ENCODE measurements at places on chromosomes 6 and 20.
A peak's percentile ranks its signal among the peaks of the same experiment; 100 is the strongest.

- no peak for DNase-seq
Measured at GRCh38 chr6:161079566-161080262, 88.1 kb downstream of the MAP3K4 start.

DNA sequence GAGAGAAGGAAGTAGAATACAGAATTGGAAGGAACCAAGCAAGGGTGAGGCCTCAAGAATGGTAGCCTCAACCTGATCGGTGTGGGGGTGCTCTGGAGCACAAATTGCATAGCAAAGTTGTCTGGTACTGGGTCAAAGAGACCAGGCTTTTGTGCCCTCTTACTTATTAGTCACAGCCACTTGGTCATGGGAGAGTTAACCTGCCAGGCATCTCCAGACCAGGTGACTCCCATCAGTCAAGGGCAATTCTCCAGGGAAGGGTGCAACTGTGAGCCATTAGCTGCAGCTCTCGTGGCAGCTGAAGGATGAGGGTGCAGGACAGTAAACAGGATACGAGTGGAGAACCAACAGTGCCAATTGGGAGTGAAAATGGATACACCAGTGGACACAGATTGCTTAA, 47.7 kb upstream of the PLCB4 start:
- DNase-seq = no peak

DNA sequence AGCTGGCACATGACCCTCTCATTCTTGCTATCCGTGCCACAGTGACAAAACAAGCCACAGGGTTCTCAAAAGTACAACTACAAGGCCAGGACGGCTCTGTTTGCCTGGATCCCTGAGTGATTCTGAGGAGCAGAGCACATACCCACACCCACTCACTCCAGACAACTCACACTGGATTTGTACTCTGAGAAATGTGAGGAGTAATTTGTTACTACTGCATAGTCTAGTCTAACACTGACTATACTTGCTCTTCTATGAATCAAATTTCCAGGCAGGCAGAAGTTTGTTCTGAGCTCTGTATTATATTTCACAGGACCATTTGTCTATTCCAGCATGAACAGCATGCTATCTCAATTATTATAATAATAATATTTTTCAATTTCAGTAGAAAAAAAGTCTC, 26.7 kb upstream of the SPTLC3 start:
- no peak for DNase-seq

GRCh38 chr20:3102575-3103368, 18.2 kb upstream of the AVP start:
- DNase-seq = no peak

DNA sequence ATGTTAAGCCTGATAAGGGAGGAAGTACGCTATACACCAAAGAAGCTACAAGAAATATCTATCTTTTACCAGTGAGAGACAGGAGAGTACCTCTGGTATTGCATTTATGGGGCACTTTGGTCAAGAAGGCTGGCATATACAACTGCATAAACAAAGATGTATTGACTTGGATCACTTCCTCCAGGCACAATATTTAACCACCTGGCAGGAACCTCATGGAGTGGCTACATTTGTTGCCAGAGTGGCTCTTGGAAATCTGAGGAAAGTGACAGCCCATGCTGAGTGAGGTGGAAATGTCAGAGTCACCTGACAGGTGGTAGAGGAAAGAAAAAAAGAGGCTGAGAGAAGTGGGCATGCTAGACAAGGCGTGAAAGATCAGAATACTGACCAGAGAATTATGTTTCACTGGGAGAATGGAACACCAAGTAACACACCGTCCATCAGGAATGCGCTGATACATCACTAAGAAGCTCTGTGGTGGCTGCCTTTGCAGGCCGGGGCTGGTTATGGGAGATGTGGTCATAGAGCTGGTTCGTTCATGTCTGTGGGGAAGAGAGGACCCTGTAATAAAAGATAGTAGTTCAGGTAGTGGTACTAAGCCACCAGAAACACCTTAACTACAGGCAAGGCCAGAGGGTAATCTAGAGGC, 61.4 kb upstream of the UFL1 start:
- DNase-seq = no peak

- no peak for DNase-seq
Measured at GRCh38 chr6:84728602-84729001, 35.8 kb downstream of the TBX18 start.

- no peak for DNase-seq
Measured at GRCh38 chr20:19765266-19765665, 7.2 kb downstream of the RIN2 start.

DNA sequence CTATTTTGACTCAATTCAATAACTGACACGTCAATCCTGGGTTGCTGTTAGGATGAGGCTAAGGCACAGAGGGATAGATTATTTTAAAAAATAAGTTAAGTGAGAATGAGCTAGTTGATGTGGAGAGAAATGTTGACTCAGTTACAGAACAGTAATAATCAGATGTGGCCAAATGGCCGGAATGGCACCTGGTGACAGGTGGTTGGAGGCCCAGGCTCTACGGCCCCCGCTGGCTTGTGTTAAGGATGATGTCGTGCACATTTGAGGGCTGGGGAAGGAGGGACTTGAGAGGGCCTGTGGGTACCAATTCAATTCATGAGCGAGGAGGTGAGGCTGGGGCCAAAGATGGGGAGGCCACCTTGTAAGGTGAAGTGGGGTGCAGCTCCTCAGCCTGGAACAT, 31.7 kb downstream of the APCDD1L start:
- no peak for DNase-seq

GRCh38 chr6:22826961-22827360, 257.6 kb downstream of the HDGFL1 start:
- no peak for DNase-seq

- DNase-seq = no peak
Measured at GRCh38 chr20:34891166-34892062, 15.0 kb downstream of the ACSS2 start.

DNA sequence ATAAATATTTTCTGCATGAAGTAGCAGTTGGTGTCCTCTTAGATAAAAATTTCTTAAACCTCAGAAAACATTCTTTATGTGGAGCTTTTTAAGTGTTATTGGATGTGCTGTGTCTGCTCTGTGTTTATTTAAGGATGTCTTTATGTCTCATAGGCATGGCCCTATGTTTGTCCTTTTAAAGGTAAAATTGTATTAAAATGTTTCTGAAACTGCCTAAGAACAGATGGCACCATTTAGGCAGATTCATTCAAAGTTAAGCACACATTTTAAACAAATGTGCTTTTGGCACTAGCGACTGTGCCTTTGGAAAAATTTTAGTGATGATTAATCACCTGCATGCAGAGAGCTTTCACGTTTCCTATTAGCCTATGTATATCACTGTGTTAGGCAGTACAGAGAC, 125.2 kb downstream of the KIF6 start:
- DNase-seq = no peak

DNA sequence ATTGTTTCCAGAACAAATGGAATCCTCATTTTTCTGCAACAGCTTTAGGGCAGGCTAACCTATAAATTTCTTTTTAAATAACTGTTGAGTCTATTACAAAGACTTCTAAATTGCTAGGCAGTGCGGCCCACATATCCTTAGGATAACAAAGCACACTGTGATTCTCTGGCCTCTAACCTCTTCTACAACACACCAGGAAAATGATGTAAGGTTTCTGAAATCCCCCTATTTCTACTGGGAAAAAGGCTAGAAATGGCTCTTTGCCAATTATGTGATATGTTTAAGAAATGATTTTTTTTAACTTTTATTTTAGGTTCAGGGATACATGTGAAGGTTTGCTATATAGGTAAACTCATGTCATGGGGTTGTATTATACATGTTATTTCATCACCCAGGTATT, 17.3 kb upstream of the NT5E start:
- DNase-seq = no peak

- DNase-seq = no peak
Measured at GRCh38 chr6:136696238-136696637, 96.0 kb downstream of the MAP3K5 start.

DNA sequence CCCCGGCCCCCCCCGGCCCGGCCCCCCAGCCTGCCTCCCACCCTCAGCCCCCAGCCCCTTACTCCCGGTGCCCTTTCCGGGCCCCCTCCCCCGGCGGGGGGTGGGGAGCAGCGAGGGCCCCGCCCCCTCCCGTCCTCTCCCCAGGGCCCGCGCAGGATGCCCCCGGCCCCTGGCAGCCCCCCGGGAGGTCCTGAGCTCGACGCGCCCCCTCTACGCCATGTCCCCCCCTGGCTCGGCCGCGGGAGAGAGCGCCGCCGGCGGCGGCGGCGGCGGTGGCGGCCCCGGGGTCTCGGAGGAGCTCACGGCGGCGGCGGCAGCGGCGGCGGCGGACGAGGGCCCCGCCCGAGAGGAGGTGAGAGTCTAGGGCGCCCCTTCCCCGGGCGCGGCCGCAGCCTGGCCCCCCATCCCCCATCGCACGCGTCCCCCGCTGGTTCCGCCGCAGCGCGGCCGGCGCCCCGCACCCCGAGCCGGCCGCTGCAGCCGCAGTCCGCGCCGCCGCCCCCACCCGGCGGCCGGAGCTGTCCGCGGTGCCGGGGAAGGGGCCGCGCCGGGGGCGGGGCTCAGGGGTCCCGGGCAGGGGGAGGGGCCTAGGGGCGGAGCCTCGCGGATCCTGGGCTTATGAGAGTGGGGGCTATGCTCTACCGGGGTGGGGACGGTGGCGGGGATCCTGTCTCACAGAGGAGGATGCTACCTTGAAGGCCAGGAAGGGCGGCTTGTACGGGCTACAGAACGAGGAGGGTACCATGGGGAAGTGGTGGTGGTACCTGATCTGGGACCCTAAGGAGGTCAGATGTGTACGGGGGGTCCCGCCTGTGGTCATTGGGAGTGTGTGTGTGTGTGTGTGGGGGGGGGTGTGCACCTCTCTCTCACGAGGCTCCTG, 516 bp downstream of the TMEM151B start:
- DNase-seq = no peak

DNA sequence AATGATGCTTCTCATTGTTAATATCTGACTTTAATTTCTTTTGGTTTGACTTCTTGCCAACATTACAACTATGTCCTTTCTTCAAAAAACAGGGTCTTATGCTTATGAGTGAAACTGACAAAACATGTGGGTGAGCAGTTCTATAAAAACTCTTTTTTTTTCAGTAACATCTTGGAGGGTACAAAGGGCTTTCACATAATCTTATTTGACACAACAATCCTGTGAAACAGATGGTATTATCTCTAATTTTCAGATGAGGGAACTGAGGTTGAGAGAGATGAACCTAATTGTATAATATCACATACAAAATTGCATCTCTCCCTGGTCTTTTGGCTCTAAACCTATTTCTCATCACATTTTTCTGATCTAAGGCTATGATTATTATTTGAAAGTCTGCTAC, 38.3 kb downstream of the MAPK14 start:
- no peak for DNase-seq

DNA sequence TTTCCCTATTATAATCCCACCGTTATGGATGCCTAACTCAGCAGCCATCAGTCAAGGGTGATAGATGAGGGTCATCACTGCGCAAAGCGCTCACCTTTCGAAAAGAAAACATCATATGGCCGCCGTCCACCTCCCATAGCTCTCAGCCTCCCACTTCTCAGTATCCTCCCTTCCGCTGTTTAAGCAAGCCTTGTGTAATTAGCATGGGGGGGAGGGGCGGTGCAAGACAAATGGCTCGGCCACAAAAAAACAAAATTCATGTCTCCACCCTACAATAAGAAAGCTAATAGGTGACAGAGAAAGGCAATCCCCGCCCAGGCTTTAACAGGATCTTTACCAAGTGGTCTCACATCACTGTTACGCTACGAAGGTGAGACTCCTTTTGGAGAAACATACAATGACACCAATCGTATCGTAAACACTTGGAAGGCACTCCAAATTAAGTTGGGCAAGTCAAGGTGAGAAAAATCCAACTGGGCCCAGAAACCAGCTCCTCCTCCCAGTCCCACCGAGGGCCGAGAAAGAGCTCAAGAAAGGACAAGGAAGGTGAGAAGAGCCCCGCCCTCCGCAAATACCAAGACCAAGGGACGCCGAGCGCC, 645 bp downstream of the DDX39B start:
- DNase-seq = peak; percentile 46

- no peak for DNase-seq
Measured at GRCh38 chr6:64034910-64035655, 399.5 kb downstream of the PHF3 start.

GRCh38 chr20:1868856-1869255, 26.4 kb upstream of the SIRPA start:
- no peak for DNase-seq

DNA sequence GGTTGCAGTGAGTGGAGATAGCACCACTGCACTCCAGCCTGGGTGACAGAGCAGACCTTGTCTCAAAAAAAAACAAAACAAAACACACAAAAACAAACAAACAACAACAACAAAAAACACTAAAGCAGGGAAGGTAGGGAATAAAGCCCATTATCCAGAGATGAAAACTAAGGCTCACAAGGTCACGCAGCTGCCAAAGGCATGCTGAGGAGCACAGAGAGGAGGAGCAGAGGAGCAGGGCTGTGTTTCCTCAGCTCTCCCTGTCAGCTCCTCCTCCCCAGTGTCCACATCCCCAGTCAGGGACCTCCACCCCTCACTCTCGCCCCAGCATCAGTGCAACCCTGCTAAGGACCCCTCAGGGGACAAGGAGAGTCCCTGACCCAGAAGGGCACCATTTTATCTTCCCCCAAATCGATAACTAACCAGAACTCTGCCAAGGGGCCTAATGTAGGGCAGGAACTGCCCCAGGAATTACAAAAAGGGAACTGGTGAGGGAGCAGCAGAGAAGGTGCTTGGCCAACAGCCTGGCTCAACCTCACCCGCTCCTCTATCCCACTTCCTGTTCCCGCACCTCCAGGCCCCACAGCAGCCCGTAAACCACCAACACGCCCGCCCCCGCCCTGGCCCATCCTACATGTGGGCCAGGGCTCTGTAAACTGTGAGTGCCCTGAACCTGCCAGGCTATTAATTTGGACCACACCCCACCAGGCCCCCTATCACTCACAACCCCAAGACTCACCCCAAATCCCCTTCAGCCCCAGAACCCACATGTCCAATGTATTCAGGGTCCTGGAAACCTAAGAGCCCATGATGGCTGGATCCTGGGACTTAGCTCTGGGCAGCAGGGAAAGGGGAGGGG, 9.0 kb downstream of the TEAD3 start:
- DNase-seq = no peak

DNA sequence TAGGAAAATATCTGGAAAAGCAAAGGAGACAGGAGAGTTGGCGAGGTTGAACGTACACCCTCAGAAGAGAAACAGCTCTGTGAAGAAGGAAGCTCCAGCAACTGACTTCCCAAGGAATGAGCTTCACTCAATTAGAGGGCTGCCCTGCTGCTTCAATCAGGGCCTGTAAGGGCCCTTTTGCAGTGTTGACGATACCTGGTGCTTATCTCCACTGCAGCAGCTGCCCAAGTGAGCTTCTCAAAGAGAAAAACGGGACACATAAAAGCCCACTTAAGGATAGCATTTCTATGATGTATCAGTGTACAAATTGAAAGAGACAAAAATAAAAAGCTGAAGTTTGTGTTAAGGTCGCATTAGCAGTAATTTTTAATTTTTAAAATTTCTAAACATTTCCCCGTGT, 16.4 kb downstream of the SEC63 start:
- DNase-seq = no peak

DNA sequence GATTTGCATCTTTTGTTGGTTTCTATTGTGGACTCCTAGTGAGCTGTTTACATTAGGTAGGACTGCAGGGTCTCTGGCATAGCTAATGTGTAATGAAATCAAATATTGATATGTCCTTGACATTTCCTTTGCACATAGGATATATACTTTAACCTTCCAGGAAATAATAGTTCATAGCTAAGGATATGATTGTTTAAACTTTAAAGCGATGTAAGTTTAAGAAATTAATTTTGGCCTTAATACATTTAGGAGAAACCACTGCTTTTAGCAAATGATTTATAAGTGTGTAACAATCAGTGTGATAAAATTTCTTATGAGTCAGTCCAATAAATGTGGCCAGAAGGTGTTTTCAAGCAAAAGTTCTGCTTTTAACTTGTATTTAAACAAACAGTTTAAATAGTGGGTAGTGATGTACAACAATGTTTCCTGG, 171.8 kb downstream of the HS3ST5 start:
- no peak for DNase-seq
